T47D (cell line): ENCODE measurements at places on chromosomes 2 and 18.
A peak's percentile ranks its signal among the peaks of the same experiment; 100 is the strongest.

- DNase-seq: peak; percentile 22
Measured at GRCh38 chr2:65675350-65675749, 243.0 kb upstream of the SPRED2 start.

DNA sequence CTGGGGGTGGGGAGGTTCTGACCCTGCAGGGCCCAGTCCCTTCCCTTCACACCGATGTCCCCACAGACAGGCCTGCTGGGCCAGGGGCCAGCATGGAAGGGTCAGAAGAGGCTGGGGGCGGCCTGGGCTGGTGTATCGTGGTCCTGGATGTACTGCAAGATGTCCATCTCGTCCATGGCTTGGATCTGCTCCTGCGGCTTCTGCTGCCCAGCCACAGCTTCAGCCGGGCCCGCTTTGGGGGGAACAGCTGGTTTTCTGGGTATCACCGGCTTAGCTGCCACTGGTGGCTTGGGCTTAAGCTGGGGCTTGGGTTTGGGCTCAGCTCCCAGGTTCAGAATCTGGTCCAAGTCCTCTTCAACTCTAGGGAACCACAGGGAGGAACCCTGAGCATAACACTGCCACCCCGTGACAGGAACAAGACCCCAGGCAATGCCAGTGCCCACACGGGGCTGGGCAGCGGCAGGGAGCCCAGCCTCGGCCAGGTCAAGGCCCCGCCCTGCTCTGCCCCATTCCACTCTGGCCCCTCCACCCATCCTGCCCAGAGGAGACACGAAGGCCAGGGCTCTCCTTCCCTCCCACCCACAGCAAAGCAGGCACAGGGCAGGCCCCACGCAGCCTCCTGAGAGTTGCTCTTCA, 31.9 kb downstream of the HS1BP3 start:
- no peak for DNase-seq

DNA sequence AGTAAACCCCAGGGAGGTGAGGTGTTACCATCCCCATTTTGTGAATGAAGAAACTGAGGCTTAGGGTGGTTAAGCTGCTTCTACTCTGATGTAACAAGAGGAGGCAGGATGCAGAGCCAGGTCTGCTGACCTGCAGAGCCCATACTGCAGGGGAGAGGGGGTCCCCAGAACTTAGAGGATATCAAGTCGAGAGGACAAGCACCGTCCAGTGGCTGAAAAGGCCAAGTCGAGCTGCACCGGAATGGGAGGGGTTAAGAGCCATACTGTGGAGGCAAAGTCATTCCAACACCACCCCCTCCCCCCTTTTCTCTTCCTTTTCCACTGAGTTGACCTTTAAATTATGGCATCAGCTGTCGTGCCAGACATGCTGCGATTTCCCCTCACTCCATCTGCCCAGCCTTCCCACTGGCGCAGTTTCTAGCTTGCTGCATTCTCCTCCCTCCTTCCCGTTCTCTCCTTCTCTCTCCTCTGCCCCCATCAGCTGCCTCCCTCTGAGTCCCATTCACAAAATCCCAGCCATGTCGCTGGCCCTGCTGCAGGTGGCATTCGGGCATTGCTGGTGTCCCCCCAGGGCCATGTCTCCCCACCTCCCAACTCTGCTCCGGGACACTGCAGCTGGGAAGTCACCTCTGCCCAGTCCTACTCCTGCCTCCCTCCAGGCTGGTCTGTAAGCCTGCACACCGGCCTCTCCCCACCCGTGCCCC, 346.9 kb downstream of the DYSF start:
- no peak for DNase-seq

- peak; percentile 12 for DNase-seq
Measured at GRCh38 chr2:215878476-215879063, 134.8 kb downstream of the MREG start.

DNA sequence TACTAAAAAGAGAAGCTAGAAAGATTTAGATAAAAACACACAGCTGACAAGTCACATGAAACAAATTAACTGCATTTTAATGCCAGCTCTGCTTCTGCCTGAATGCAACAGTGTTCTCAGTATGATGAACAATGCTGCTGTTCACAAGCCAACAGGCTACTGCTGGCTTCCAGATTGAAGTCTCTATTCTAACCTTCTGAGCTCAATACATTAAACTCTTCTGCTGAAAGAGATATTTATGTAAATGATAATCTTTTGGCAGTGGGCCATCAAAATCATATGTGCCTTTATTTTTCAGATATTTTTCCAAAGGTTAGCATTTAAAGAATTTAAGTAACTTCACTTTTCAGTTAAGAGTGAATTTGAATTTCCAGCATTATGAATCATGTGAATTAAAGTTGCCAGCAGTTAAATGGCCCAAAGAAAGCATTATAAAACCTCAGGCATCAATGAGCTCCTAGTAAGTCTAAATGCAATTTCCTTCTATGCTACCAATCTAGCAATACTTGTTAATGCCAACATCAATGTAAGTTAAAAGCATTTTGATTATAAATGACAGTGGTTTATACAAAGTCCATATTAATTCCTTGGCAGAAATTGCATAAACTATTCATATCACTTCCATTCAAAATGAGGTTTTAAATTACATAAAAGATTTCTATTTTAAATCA, 72.4 kb downstream of the ID2 start:
- DNase-seq: no peak

DNA sequence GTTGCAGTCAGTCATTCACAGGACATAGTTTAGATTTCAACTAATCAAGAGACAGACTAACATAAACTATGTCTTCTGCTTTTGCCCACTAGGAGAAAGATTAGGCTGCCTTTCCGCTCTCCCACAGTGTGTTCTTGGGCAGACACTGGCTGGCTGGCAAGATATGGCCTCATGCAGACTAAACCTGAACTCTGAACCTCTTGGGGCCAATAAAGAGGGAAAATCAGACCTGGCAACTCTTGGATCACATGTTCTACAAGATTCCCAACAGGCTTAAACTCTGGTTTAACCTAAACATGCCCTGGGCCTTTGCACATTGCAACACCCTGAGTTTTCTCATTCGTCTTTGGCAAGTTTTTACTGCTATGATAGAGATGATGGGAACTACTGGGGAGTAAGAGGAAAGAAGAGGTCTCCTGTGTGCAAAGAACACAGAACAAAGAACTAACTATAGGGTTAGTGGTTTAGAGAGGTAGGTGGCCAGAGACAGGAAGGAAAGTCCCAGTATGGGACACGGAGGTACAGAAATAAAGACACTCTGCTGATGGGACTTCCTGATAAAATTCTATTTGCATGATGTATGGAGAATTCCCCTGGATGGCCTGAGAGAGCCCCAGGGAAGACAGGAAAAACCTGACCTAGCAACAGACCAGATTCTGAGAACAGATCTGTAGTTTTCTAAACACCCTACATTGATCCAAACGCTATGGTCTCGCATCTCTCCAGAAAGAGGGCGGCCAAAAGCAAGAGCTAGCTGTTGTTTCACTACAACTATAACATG, 2.0 kb upstream of the ATRAID start:
- peak; percentile 51 for DNase-seq

DNA sequence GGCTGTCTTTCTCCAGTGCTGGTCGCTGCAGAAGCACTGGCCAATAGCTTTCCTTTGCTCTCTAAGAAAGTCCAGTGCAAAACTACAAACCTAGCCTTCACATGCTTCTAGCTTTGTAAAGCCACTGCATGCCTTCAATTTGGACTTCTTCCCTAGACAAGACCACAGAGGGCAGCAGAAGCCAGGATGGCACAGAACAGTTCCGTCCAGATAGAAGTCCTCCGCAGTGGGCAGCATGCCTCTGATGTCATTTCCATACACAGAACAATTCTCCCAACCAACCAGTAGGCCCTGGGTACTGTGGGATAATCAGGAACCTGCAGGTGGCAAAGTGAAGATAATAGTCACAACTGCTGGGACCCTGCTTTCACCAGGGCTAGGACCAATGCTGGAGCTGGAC, 3.3 kb downstream of the ST6GAL2 start:
- no peak for DNase-seq

DNA sequence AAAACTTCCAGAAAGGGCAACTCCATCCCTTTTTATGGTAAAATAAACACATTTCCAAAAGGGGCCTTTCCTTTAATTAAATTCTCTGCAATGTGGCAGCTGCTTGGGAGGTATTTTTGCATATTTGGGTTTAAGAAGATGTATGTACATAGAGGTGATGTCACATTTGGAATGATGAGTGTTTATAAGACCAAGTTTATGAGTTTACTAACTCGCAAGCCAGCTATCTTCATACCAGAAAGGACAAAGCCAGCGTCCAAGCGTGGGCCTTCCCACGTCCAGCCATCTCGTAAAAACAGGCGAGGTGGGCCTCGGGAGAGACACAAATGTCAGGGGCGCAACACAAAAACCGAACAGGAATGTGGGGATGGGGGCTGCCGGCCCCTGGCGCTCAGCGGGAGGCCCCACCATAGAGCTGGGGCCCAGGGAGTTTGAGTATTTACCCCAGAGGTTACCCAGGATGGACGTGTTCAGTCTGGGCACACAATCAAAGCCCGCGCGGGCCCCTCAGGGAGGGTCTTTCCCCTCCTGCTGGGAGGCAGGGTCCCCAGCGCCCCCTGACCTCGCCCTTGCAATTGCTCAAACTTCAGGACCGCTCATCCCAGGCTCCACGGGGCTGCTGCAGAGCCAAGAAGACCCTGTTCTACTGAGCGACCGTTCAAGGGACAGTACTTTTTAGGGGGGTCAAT, 137.3 kb downstream of the TWIST2 start:
- DNase-seq: no peak

- no peak for DNase-seq
Measured at GRCh38 chr2:15745350-15745749, 153.7 kb downstream of the DDX1 start.

DNA sequence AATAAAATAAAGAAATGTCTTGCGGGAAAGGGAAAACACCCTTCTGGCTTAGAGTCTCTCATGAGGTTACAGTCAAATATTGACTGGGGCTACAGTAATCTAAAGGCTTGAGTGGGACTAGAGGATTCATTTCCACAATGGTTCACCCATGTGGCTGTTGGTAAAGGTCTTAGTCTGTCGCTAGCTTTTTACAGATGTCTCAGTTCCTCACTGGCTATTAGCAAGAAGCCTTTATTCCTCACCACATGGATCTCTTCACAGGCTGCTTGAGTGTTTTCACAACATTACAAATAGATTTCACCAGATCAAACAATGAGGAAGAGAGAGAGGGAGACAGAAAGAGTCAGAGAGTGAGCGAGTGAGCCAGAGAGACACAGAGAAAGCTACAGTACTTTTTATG, 8.3 kb upstream of the ZC3H15 start:
- DNase-seq: no peak

DNA sequence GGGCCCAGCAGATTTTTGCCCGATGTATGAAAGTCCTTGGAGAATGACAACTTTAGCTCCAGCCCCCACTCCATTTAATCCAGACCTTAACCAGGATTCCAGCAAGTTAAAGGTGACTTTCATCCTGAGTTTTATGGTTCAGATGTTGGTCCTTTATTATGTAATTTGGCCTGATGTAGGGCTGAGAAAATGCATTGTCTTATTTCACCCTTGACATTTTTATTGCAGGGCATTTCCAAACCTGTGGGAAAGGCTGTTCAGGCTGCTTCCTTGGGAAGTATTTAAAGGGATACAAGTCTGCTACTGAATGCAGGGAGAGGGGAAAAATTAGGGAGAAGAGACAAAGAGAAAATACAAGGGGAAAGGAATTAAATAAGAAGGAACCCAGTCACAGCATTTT, 48.8 kb downstream of the ASB1 start:
- DNase-seq: no peak

DNA sequence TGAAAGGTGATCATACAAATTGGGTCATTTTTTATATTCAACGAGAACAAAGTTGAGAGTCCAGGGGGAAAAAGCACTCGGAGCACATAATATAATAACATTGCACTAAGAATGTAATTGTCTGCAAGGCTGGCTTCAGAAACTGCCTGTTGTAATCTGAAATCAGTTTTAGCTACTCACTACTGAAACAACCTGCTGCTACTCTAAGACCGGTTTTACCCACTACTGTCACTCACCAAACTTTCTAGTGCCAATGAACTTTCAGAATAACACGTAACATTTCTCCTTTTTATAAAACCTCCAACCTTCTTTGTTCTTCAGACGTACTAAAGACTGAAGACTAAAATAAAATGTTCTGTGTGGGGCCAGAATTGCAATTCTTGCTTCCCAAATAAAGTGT, 11.5 kb upstream of the CYB5A start:
- DNase-seq: no peak

GRCh38 chr2:113039719-113040118, 12.9 kb downstream of the IL36B start:
- no peak for DNase-seq

DNA sequence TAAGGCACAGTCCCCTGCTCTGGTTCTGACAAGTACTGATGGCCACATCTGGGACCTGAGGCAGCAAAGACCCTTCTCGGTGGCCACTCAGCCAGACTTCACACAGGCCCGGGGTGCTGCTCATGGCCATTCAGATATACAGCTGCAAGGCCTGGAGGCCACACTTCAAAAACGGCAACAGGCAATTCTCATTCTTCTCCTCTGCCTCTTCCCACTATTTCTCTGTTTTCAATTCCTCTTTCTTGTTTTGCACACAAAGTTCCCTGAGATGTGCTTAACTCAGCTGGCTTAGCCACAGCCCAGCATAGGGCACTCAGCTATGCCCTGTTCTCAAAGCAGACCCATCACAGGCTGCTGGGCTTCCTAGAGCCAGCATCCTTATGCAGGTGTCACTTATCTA, 29.9 kb downstream of the PTPN18 start:
- DNase-seq: no peak

DNA sequence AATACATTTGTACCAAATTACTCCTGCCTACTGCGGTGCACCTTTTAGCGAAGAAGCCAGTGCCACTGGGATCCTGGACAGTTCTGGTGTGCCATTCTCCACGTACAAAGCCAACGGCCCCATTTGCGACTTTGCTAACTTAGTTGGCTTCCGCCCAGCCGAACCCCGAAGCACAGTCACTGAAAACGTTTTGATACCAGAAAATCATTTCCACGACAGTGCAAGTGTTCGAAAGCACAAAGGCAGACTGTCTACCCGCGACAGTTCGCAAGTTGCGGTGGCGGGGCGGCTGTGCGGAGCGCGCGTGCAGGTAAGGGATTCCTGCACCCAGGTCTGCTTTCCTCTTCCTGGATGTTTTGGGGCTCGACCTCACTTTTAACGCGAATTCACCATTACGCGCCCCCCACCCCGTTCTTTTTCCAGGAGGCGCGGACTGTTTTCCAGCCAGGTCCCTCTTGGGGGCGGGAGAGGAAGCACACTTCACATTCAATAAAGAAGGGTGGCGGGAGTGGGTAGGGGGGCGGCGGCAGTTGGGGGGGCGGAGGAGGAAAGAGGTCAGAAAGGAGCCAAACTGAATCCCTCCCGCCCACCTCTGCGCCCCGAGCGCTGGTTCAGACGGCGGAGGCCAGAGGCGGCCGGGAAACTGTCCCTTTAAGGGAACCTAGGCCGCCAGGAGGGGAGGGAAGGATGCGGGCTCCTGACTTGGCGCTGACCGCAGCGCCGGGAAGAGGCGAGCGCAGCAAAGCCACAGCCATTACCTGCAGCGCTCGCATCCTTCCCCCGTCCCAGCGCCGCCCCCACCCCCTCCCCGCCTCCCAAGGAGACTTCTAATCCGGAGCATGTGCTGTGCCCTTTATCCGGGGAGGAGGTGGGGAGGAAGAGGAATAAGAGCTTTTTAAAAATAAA, 107.4 kb upstream of the KCTD1 start:
- DNase-seq: peak; percentile 39
